ENCODE measurements at places on chromosomes 4 and X.

- DNase-seq = no peak
Measured at GRCh38 chrX:24017674-24018073, 9.3 kb downstream of the KLHL15 start.

GRCh38 chrX:2395261-2395992, 105.3 kb downstream of the DHRSX start:
- no peak for DNase-seq

GRCh38 chrX:86806786-86807185, 658.5 kb downstream of the DACH2 start:
- DNase-seq = no peak

DNA sequence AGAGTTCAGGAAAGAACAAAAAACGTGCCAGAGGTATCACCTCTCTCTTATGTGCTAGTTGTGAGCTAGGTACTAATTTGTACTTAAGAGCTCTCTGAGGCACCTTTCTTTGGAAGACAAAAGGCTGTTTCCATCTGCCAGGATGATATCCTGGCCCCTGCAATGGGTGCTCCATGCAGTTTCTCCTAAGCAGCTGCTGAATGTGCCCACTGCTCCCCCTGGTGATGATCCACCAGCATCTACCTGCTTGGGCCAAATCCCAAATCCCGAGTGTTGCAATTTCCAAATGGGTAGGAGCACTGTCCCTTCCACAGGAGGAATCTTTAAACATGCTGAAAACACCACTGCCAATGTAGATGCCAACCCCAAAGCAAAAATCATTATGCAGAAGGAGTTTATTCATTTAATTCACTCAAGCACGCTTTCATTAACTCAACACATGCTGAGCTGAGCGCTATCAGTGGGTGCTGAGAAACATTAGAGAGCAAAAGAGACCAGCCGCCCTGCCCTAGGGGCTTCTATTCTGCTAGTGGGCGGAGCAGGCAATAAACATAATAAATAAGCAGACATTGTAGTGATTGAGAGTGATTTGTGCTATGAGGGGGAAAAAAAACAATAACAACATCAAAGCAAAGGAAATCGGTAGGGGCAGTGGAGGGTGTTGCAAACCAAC, 69.6 kb upstream of the C4orf50 start:
- DNase-seq = peak; percentile 42

DNA sequence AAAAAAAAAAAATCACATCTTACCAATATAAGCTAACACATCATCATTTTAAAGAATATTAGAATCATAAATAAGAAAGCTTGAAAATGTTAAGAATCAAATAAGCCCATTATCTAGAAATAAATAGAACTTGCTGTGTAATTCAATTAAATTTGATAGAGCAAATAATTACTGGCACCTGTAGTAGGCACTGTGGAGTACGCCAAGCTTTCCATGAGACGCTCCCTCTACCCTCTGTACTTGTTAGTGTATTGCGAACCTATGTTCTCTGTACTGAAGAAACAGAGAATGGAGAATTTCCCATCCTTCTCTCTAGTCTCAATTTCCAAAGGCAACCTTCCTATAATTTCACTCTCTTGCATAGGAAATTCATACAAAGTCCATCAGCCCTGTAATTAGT, 61.7 kb upstream of the HAND2 start:
- no peak for DNase-seq

DNA sequence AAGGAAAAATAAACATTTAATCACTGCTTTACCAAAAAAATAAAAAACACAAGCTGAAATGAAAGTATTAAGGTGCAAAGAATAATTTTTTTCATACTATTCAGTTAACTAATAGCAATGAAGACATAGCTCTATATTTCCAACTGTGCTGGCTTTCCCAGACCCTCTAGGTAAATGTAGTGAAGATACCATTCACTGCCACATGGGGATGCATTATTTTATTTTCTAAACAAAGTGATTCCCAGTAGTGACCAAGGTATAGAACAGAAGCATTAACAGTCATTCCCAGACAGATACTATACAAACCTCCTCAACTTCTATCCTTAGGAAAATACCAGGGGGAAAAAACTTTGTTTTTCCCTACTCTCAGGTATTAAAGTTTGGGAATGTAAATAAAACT, 39.4 kb downstream of the ANTXR2 start:
- no peak for DNase-seq

Measured in femur (tissue), 1 donor.